Activated CD4-positive, CD25-positive, alpha-beta regulatory T cell treated with anti-CD3 and anti-CD28 coated beads, Interleukin-2, amount 50 U/mL, for 72 hours (primary cell): ENCODE measurements at places on chromosomes 7 and 10.

GRCh38 chr10:102159051-102159597 lies 6.9 kb downstream of the NOLC1 start:
- no peak for DNase-seq

- DNase-seq: no peak
Measured at GRCh38 chr7:18408461-18408860, 87.1 kb upstream of the HDAC9 start.

DNA sequence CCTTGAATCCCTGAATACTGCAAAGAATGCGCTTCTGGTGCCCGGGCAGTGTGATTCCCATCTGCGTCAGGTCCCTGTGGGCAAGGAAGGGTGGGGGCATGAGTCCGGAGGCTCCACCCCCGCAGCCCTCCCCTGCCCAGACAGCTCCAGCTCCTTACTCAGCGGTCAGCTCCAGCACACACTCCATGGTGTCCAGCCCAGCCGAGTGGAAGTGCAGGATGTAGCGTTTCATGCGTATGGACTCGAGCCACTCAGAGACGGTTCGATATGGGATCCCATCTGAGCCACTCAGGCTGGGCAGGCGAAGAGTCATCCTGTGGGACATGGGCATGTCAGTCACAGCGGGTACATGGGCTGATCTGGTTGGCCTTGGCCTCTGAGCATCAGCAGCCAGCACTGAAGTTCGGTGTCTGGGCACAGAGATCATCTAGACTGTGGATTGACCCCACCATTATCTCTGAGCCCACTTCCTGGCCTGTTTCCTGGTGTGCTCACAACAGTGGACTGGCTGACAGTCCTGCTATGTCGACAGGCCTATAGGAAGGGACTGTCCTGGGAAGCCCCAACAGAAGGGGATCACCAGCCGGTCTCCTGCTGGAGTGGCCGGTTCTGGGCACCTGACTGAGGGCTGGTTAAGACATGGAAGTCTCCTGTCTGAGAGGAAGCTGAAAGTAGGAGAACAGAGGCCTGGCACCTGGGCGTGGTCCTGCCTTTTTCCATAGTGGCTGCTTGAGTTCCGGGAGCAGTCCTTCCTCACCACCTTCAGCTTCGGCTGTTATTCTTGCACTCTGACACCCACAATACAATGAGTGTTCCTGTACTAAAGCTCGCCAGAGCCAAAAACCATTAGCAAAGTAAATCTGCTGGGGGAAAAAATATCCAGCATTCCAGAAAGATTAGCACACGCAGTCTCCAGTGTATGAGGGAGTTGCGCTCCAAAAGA lies 10.6 kb downstream of the ZYX start:
- DNase-seq: no peak

- DNase-seq: no peak
Measured at GRCh38 chr10:29268011-29268410, 20.9 kb upstream of the LYZL1 start.

DNA sequence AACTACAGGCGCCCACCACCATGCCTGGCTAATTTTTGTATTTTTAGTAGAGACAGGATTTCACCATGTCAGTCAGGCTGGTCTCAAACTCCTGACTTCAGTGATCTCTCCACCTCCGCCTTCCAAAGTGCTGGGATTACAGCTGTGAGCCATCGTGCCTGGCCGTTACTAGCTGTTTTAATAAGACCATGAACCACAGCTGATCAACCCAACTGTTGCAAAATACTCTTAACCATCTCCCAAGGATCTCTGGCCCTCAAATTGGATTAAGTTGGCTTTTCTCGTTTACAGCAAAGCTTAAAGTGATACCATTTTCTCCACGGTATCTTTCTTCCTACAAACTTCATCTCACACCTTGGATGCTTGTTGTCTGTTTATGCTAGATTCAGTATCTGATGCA lies 18.3 kb downstream of the ZFAND2A start:
- DNase-seq: no peak

DNA sequence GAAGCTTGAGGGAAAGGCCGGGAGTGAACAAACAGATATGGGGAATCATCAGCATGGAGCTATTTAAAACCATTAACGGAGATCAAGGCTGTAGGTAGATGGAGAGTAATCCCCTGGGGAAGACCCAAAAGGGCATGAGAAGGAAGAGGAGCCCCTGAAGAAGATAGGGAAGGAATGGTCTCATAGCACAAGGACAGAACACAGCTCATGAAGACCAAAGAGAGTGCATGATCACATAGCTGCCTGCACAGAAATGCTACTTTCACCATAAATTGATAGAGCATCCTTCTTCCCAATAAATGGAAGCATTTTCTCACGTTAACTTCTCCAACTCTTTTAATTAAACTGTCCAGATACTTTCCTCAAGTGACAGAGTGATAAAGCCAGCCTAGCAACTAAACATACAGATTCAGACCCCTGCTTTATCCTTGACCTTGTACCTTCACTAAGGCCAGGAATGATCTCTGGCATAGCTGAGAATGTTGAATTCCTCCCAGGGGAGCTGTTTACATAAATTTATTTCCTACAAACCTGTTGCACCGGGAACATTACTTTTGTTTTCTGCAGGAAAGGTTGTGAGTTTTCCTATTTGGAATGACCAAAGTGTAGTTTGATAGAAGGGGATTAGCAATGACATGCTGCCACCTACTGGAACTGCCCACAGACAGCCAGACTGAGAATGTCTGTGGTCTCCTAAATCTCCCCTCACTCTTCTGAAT lies 110.8 kb upstream of the LRGUK start:
- DNase-seq: no peak

GRCh38 chr10:118635674-118636402 lies 40.4 kb upstream of the PRLHR start:
- no peak for DNase-seq

DNA sequence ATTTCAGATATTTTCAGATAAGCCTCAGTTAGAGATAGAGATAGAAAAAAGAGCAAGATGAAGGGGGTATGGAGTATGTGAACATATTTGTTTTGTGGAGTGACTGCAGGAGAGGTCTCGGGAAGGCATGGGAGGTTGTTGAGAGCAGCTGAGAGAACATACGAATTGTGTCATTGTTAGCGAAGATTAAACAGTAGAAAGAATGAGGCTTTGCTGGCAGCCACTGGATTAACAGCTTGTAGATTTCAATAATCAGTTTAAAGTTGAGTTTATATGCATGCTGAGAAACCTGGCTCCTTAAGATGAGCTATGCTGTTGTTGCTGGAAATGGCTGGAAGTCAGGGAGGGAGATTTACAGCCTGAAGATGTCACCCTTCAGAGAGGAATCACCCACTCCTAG lies 100.9 kb upstream of the SORCS3 start:
- no peak for DNase-seq

DNA sequence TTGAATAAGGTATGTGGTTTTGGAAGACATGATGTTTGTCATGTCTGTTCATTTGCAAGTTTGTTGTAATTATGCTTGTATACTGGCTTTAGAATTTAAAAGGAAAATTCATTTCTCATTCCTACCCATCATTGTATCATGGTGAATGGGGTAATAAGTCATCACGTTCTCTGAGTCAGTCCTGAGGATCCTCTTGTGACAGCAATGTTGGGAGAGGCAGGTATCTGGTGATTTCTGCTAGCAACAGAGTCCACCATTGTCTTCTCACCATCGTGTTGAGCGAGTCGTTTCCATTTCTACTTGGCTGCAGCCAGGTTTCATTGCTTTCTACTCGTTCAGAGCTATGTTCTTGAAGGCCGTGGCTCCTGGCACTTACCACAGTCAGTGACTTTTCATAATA lies 16.3 kb downstream of the CUL1 start:
- DNase-seq: no peak

- peak; percentile 77 for DNase-seq
Measured at GRCh38 chr7:152464312-152465118, 28.7 kb upstream of the KMT2C start.

DNA sequence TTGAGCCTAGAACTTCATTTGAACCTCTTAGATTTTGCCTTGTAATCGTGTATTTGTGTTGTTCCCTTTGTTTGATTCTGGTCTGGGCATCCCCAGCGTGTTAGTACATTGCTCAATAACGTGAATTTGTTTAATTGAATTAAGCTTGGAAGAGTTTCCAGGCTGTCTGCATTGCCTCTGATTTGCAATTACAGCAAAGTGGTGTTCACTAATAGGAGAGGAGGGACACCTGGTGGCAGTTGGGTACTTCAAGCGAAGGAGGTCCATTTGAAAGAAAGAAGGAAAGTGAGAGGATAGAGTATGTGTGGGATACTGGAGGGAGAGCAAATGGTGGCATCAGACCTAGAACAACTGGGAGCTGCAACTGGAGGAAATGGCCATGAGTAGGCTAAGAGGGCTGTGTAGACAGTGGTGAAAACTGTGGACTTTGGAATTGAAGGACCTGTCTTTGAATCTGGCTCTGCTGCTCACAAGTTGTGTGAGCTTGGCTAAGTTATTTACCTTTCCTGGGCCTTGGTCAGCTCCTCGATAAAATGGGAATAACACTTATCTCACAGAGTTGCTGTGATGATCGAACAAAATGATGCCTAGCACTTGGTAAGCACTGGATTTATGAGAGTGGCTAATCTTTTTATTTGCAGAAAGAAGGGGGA lies 15.1 kb downstream of the LSMEM1 start:
- no peak for DNase-seq

GRCh38 chr7:158270106-158270775 lies 317.4 kb downstream of the PTPRN2 start:
- DNase-seq: no peak

- DNase-seq: no peak
Measured at GRCh38 chr7:77579797-77580196, 42.7 kb downstream of the PTPN12 start.

DNA sequence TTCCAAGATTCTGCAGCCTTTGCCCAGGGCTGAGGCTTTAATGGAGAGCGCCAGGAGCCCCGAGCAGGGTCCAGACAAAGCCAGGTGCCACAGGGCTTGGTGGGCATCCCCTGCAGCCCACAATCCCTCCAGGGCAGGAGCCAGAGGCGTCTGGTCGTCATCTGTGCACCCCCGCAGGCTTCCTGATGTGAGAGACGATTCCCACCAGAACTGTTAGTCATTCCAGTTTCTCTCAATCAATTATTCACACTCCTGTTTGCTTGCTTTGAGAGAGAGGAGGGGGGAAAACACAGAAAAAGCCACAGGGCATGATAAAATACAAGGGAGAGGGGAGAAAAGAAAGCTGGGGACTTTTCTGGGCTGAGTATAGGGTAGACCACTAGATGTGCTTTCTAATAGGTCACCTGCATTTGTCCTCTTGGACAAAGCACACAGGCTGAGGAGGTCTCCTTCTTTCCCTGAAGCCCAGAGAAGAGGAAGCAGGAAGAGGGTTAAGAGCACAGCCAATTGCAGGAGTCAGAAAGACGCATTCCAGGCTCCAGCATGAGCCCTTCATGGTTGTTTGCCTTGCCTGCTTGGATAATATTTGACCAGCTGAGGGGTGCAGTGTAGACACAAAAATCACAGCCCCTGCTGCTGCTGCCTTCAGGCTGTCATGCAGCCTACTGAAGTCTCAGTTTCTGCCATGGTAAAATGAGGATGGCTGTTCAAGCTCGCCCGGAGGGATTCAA lies 194.4 kb downstream of the PLXNA4 start:
- DNase-seq: no peak

- no peak for DNase-seq
Measured at GRCh38 chr7:47627580-47628283, 45.8 kb upstream of the TNS3 start.

GRCh38 chr7:79337717-79338116 lies 115.8 kb downstream of the MAGI2 start:
- no peak for DNase-seq

GRCh38 chr7:17532861-17533404 lies 234.5 kb downstream of the AHR start:
- no peak for DNase-seq

- no peak for DNase-seq
Measured at GRCh38 chr10:28595613-28596012, 62.7 kb downstream of the WAC start.

DNA sequence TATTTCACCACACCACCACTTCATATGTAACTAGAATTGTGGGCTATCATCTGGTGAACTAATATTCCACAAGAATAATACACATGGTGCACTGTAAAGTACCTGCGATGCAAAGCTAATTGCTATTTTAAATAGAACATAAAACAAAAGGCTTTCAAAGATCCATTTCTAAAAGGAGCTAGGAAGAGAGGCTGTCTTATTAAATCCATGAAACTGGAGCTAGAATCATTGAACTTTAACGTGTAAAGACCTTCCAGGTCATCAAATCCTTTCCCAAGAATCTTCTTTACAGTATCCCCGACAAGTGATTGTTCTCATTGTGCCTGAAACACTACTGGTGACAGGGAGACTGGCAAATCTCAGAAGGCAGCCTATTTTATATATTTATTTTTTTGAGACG lies 224.9 kb downstream of the CHCHD3 start:
- no peak for DNase-seq

GRCh38 chr10:499991-500390 lies 189.5 kb downstream of the DIP2C start:
- no peak for DNase-seq

GRCh38 chr7:133265821-133266220 lies 12.9 kb downstream of the EXOC4 start:
- no peak for DNase-seq

- no peak for DNase-seq
Measured at GRCh38 chr7:64102656-64103400, 57.6 kb downstream of the ZNF727 start.

- no peak for DNase-seq
Measured at GRCh38 chr7:2376351-2377154, 21.9 kb downstream of the EIF3B start.
